ENCODE measurements at places on chromosomes 16 and 17.

DNA sequence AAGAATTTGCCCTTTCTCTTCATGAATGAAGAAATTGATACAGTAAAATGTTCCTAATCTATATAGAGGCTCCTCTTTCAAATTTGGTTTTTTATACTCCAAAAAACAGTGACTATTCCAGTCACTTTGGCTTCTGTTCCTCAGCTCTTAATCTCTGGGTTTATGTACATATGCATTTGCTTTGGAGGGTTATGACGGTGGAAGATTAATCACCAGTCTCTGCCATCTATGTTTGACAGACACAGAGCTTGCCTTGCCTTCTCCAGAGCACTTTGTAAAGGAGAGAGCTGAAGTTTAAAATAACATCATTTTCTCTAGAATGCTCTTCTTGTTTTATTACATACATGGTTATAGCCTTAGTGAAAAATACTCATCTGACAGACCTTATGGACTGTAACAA, 99.3 kb downstream of the NLK start:
- no peak for DNase-seq

- DNase-seq, result no peak
Measured at GRCh38 chr17:60908324-60908723, 230.7 kb downstream of the BCAS3 start.

DNA sequence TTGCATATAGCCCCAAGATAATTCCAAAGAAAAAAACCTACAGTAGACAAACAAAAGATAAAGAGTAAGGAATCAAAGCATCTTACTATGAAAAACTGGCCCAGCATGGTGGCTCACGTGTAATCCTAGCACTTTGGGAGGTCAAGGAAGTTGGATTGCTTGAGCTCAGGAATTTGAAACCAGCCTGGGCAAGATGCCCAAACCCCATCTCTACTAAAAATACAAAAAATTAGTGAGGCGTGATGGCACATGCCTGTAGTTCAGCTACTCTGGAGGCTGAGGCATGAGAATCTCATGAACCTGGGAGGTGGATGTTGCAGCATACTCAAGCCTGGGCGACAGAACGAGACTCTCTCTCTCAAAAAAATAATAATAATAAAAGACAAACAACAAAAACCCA, 764.7 kb upstream of the KIF2B start:
- DNase-seq, result no peak

DNA sequence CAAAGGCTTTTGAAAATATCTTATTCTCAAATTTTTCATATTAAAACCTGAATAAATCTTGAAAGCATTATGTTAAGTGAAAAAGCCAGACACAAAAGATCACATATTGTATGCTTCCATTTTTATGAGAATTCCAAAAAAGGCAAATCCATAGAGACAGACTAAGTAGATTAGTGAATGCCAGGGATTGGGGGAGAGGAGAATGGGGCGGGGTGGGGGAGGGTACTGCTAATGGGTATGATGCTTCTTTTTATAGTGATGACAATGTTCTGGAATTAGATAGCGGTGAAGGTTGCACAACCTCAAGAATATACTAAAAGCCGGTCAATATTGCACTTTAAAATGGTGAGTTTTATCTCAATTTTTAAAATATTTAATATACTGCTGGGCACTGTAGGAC, 44.0 kb downstream of the XPO6 start:
- DNase-seq, result no peak

GRCh38 chr17:56679115-56679776, 85.7 kb downstream of the NOG start:
- no peak for DNase-seq

DNA sequence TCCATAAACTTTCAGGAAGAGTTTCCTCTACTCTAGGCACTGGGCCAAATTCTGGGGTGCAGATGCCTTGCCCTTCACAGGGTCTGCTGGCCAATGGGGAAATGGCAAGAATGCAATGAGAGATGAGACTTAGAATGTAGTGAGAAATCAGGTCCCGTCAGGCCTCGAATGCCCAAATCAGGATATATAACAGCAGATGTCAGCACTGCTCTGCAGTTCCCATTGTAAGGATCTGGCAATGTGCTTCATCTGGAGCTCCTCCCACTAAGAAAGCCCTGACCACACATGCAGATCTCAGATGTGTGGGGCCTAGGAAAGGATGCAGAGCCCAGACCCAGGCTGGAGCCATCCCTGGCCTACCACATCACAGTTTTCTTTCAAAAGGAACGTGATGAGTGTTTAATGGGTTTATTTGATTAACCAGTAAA, 13.9 kb upstream of the LPCAT2 start:
- DNase-seq, result no peak

- no peak for DNase-seq
Measured at GRCh38 chr16:20519231-20519630, 56.9 kb downstream of the ACSM2B start.

GRCh38 chr16:30551781-30552180, 6.4 kb downstream of the ZNF764 start:
- DNase-seq, result no peak

DNA sequence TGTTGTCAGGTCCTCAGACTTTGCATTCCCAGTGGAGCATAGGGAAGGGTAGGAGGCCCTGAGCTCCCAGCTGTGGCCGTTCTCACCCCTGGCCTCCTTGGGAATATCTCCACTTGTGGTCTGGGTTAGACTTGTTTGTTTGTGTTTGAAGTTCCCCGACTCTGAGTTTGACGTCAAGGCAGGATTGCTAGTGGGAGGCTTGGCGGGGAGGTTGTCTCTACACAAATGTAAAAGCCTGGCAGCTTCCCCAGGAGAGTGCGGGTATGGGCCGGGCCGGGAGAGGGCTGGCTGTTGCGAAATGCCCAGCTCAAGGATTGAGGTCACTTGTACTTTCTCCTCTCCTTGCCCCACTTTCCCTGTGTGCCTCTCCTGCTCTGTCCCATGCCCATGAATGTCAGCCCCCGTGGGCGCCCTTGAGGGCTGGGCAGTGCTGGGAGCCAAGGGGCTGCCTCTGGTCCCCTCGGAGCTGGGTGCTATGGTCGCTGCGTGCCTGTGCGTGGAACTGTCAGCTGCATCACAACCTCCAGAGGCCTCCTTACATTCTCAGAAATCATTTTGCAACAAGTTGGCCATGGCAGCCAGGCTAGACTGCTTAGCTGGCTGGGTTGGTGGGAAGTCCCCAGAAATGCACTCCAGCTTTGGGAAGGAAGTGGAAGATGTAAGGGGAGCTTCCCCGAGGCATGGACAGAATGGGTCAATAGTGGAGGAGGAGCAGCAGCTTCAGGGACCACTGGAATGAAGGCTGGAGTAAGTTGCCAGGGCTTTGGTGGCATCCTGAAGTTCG, 84.3 kb downstream of the KSR1 start:
- no peak for DNase-seq

DNA sequence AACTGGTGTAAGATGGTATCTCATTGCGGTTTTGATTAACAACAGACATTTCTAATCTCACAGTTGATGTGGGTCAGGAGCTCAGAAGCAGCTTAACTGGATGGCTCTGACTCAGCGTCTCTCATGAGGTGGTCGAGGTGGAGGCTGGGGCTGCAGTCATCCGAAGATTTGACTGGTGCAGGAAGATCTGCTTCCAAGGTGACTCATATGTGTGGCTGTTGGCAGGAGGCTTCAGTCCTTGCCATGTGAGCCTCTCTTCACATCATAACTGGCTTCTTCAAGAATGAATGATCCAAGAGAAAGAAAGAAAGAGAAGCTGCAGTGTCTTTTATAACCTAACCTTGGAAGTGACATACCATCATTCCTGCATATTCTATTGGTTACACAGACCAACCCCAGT, 376.1 kb downstream of the SEC14L1 start:
- DNase-seq, result no peak

DNA sequence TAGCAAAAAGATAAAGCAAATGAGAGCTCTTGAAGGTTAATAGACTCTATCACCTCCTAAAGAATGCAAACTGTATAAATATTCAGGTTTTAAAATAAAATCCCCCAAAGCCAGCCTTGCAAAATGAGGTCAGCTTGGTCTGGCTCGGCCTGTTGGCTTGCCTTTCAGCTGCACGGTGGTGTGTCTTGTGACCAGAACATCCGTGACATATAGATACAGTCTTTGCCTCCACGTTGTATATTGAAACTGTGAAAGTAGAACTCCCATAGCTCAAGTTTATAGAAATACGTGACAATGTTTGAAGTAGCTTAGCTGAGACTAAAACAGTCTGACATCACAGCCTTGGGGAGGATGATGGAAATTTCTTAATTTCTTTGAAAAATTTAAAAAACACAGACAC, 236.6 kb upstream of the MYOCD start:
- no peak for DNase-seq

GRCh38 chr16:26195225-26195624, 503.5 kb downstream of the HS3ST4 start:
- DNase-seq, result no peak

GRCh38 chr16:84979516-84979915, 31.8 kb downstream of the ZDHHC7 start:
- DNase-seq, result no peak

DNA sequence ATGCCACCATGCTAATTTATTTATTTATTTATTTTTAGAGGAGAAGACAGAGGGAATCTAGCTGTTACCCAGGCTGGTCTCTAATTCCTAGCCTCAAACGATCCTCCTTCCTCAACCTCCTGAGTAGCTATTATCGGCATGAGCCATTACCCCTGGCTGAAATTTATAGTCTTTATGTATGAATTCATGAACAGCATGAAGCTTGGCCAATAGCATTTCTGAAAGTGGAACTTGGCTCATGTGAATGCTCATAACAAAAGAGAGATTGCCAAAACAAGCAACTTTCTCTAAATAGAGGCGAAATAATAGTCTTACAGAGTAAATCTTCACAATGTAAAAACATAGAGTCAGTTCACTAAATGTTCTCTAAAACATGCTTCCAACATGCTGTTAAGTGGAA, 30.1 kb upstream of the SMURF2 start:
- DNase-seq, result no peak

DNA sequence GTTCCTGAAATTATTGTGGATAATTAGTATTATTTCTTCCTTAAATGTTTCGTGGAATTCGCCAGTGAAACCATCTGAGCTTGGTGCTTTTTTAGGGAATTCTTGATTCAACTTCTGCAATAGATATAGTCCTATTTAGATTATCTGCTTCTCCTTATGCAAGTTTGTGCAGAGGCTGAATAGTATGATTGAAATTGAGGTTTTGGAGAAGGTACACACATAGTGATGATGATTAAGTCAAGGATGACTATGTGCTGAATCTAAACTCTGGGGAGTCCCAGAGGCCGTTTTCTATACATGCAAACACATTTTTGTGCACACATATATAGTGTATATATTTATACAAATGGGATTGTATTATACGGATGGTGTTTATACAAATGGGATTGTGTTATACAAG, 5.2 kb upstream of the MYH4 start:
- no peak for DNase-seq

DNA sequence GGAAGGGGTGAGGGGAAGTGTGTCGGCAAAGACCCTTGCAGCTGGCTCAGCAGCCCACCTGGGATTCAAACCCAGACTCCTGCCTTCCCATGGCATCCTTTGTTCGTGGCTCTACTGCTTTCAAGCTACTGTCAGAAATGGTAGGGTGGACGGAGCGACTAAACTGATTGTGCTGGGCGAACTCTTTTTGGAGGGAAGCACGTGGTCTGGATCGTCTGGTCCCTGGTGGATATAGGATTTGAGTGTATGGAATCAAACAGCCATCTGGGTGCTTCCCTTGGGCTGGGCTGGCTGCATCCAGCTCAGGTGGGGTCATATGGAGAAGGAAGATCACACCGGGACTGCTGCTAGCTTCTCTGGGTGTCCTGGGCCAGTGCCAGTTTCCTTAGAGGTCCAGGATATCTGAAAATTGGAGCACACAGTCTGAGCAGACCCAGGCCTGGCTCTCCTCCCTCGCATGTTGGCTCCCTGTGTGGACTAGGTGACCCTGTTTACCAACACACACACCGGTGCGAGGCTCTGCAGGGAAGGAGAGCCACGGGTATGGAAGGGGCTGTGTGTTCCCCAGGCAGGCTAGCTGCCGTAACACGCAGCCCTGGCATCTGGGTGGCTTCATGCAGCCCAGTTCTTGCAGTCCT, 8.6 kb downstream of the CMIP start:
- DNase-seq, result no peak

Data from stimulated activated CD8-positive, alpha-beta memory T cell treated with anti-CD3 and anti-CD28 coated beads, Interleukin-4, amount 100 ng/mL, for 1 hour (primary cell).